ENCODE measurements at places on chromosomes 12 and 14.

DNA sequence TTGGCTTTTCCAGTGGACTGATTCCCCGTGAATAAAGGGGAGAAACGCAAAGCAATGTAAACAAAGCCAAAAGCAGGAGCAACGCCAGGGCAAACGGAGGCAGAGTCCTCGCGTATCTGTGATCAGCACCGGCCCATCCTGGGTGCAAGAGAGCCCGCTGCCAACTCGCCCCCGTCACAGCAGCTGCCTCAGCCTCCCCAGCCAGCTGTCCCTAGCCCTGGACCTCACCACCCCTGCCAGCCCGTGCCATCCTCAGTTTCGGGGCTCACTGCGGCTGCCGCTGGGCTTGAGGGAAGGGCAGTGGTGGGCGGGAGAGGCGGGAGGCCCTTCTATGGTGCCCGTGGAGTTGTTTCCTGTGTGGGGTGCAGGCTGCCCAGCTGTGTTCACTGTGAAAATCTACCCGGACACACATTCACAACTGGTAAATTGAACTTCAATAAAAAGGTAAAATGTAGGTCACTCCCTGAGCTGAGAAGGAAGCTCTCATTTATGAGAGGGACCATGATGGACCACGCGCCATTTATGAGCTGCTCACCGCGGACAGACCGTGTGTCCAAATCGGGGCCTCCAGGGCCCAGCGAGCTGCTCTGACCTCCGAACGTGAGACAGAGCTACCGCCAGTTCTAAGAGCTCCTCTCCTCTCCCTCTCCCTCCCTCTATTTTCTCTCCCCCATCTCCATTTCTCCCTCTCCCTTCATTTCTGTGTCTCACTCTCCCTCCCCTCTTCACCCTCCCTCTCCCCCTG is 330.5 kb upstream of the SFSWAP start:
- no peak for DNase-seq

DNA sequence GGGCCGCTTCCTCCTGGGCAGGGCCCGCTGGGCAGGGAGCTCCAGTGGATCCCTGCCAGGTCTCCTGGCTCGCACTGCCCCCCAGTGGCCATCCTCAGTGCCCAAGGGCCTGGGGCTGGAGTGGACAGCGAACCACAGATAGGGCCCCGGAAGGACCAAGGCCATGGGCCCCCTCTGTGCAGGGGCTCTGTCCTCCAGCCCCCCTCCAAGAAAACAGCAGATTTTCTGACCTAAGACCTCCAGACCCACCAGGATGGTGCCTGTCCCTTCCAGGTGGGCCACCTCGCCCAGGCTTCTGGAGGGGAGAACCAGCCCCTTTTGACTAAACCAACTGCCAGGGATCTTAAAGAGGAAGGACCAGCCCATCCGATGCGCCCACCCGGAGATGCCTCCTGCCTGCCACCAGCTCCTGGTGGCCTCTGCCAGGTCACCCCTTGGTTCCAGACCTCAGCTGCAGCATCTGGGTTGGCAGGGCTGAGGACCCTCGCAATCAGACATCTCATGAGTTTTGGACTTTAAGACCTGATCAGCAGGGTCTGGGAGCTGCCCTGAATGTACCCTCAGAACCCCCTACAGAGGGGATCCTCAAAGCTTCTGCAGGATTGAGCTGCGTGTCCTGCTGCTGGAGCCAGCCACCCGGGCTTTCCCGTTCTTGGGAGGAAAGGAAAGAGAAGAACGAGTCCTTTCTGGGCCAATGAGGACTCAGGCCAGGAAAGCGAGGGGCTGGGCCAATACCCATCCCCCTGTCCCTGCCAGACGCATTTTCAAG is 325.8 kb upstream of the DIO3 start:
- no peak for DNase-seq

DNA sequence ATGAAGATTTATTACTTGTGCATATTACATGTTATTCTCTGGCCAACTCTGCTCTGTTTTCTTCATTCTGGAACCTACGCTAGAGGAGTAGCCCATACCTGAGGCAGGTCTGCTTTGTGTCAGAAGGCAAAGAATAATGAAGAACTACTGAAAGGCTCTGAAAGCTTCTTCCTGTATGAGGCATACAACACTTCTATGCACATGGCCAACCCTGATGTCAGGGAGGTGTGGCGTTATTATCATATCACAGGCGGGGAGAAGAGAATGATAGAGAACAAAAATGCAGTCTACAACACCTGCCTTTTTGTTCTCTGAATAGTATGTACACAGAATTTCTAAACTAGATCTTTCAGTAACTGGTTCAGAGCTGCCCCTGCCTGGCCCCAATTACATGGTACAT is 32.5 kb upstream of the CRY1 start:
- no peak for DNase-seq

- DNase-seq, result no peak
These were observed 67.8 kb downstream of the NTF3 start for GRCh38 chr12:5499566-5500330.

- no peak for DNase-seq
These were observed 53.6 kb downstream of the ARF6 start for GRCh38 chr14:49946320-49947141.

GRCh38 chr12:10167599-10167998 is 4.3 kb downstream of the OLR1 start:
- no peak for DNase-seq

DNA sequence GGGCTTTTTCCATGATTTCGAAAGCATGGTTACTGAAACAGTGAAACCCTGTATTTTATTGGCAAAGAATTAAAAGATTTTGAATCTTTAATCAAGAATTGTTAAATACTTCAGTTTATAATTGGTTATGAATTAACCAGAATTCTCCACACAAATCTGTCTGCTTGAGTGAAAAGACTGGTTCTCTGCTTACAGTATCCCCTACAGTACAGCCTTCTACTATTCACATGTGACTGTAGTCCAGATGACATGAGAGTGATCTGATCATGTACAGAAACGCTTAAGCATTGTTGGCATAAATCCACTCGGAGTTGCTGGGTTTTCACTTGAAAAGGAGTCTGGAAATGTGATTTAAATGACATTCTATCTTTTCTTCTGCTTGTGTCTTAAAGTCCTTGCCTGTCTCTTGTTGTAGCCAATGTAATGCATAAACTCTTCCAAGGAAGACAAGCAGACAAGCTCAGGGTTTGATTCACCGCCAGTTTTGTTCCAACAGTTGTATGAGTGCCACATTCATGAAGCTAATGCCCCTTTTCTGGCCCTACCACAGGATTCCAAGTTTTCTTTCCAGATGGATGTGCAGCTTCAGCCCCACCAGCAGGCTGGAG is 222.0 kb upstream of the LRIG3 start:
- no peak for DNase-seq

GRCh38 chr12:27595231-27595642 is 71.2 kb downstream of the PPFIBP1 start:
- no peak for DNase-seq

DNA sequence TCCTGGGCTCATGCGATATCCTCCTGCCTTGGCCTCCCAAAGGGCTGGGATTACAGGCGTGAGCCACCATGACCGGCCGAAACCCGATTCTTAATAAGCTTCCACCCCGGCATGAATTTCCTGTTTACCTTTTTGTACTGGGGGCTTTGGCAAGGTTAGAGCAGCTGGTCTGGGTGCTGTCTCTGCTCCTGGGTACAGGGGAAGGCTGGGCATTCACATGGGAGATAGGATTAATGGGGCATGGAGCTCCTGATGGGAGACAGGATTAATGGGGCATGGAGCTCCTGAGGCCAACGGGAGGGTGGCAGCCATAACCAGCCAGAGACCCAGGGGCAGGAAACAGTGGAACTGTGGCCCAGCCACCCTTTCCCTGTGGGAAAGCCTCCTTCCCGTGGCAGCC is 69.5 kb upstream of the DICER1 start:
- no peak for DNase-seq

DNA sequence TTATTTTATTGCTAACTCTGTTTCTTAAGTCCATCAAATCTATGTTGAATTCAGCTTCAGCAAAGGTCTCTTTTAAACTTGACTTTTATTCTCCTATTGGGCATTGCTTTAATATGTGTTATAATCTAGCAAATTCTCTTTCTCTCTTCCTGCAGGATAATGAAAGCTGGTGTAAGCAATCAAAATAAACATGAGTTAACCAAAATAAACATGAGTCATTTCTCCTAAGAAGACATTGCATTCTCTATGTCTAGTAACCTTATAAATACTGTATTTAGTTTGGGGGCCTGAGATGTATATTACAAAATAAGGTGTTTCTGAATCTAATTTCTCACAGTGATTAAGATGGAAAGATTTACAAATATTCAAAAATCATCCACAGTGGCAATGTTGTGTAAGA is 739.1 kb upstream of the ATXN7L3B start:
- no peak for DNase-seq

- no peak for DNase-seq
These were observed 103.7 kb upstream of the NUDT4 start for GRCh38 chr12:93273834-93274564.

DNA sequence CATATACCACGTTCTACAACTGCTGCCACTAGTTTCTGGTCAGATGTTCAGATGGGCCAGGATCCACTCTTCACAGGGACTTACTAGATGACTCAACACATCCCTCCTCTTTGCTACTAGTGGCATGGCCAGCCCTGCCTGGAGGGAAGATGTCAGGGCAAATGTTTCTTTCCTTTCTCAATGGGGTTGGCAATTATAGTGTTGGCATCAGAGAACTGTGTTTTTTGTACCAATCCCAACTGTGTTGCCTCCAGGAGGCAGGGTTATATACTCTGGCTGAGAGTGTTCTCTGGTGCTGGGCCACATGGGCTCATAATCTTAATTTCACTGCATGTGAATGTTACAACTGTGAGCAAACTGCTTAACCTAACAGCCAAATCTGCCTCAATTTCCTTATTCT is 69.9 kb upstream of the AVPR1A start:
- DNase-seq, result no peak

DNA sequence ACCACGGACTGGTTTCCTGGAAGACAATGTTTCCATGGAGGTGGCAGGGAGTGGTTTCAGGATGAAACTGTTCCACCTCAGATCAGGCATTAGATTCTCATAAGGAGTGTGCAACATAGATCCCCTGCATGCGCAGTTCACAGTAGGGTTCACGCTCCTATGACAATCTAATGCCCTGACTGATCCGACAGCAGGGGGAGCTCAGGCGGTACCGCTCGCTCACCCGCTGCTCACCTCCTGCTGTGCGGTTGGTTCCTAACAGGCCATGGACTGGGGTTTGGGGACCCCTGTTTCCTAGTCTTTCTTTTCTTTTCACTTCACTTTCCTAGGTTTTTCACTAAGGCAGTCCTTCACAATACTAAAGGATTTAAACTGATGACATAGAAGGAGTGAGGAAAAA is 39.6 kb downstream of the GUCY2C start:
- no peak for DNase-seq

- no peak for DNase-seq
These were observed 203.7 kb downstream of the CACNA1C start for GRCh38 chr12:2256453-2256852.

GRCh38 chr12:95151821-95152220 is 65.4 kb downstream of the FGD6 start:
- DNase-seq, result no peak

- no peak for DNase-seq
These were observed 24.1 kb upstream of the AP4S1 start for GRCh38 chr14:31001339-31001658.

- DNase-seq, result no peak
These were observed 11.7 kb downstream of the PROX2 start for GRCh38 chr14:74864198-74864597.

DNA sequence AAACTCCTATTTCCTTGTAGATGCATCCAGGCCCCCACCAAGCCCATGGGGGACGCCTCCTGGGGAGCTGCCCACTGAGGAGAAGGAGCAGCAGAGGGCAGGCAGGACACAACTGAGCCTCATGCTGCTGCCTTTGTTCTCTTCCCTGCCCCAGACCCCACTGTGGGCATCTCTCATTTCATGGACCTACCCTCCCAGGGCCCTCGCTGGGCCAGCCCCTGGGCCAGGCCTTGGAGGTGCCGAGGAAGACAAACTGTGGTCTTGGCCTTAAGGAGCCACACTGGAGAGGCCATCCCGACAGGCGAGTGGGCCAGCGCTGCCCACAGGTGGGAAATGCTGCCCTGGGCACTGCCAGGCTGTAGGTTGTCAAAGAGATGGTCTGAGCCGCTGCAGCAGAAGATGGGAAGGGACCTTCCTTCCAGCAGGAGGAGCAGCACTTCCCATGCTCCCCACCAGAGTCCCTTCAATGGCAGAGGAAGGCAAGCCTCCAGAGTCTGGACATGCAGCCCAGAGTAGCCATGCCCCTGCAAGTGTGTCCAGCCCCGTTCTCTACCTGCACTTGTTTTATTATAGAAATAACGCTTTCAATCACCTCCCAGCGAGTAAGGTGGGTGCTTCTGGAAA is 147.4 kb downstream of the BCL11B start:
- DNase-seq, result no peak

- DNase-seq, result no peak
These were observed 322.4 kb downstream of the PDZRN4 start for GRCh38 chr12:41510470-41510869.

- no peak for DNase-seq
These were observed 90.2 kb upstream of the HECTD1 start for GRCh38 chr14:31297701-31298344.

DNA sequence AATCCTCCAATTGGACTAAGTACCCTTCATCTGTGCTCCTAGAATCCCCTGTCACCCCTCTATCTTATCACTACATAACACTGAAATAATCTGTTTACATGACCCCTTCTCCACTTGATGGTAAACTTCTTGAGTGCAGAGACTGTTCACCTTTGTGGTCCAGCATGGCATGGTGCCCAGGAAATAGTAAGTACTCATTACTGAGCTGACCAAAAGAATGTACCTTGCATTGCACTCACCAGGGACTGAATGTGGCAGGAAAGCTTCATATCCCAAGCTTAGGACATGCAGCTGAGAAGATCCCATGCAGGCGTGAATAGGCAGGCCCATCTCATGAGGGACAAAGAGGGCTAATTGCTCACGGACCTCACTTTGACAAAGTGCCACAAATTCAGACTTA is 1.4 kb upstream of the GARIN2 start:
- no peak for DNase-seq

- no peak for DNase-seq
These were observed 689.7 kb downstream of the BCL11B start for GRCh38 chr14:98582276-98582675.

- no peak for DNase-seq
These were observed 48.4 kb downstream of the ELK3 start for GRCh38 chr12:96242597-96242996.

DNA sequence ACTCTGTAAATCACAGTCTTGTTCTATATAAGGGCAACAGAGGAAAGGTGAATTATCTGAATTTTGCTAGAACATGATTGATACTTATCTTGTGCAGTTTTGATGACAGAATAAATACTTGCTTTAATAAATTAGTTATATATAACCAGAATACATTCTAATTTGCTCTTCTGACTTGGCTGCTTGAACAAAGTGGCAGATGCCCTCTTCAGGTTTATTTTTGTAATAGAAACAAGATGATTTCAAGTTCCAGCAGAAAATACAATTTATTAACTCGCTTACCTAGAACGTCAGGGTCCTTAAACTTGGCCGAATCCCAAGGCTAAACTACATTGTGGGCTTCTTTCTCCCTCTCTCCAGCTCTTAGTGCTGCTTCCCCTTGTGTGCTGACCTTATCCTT is 57.6 kb upstream of the SSTR1 start:
- no peak for DNase-seq
